ENCODE measurements at places on chromosomes 11 and 22.

- DNase-seq, result no peak
Observed at GRCh38 chr11:88435415-88435814, 97.9 kb upstream of the CTSC start.

- DNase-seq, result no peak
Observed at GRCh38 chr11:117941163-117941707, 12.0 kb upstream of the TMPRSS13 start.

- no peak for DNase-seq
Observed at GRCh38 chr22:50084614-50085021, 608 bp downstream of the MLC1 start.

DNA sequence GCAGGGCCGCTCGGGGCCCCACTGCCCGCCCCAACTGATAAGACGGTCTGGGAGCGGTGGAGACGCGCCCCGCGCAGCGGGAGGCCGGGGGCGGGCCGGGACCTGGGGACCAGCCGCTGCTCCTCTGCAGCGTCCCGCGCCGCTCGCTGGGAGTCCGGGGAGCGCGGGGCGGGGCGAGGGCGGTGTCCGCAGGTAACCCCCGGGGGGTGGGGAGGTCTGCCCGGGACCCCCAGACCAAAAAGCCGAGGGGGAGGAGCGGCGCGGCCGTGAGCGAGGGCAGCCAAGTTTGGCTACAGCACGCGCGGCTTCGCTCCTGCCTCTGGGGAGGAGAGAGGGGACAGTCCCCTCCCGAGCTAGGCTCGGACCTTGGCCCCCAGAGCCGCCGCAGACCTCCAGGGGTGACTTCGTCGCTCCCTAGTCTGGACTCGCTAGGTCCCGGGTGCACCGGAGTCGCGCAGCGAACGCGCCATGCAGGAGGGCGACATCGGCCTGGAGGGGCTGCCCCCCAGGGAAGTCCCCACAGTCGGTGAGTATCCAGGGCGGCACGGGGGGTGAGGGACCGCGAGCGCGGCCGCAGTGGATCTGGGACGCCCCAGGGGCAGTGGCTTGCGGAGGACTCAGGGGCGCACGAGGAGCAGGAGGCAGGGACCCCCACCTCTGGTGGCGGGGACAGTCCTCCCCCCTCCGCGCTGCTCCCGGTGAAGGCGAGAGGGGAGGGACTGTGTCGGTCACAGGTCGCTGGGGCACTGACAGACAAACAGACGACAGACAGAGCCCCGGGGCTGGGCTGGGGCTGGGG, 92.3 kb upstream of the ANO1 start:
- no peak for DNase-seq

DNA sequence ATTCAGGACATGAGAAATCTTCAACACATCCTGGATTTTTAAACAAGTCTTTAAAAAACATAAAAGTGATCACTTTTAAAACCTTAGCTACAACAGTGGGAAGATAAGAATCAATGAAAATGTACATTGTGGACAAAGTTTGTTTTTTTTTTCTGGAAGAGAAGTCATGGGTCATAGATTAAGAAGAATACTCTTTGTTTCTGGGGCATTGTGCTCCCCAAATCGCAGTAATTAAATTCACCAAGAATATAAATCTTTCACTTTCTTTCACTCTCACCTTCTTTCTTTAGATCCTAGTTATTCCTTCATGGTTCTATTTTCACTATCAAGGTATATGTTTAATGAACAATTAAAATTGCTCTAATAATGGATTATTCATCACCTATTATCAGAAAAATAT, 132.6 kb upstream of the PGR start:
- no peak for DNase-seq

DNA sequence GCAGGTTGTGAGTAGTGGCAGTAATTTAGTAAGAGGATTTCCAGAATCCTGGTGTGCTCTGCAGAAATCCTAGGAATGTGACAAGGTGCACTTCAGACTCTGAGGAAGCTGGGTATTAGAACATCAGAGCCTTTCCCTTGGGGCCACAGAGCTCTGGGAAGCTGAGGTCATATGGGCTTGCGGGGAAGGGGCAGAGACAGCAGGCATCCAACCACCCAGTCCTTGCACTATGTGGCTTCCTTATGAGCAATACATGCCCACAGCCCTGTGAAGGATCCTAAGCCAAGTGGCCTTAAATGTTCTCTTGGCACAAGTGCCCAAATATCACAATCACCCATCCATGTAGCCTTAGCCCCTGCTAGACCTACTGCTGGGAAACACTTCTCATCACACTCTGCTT, 46.2 kb downstream of the P4HA3 start:
- no peak for DNase-seq

GRCh38 chr11:27381238-27381666, 18.2 kb upstream of the CCDC34 start:
- no peak for DNase-seq

DNA sequence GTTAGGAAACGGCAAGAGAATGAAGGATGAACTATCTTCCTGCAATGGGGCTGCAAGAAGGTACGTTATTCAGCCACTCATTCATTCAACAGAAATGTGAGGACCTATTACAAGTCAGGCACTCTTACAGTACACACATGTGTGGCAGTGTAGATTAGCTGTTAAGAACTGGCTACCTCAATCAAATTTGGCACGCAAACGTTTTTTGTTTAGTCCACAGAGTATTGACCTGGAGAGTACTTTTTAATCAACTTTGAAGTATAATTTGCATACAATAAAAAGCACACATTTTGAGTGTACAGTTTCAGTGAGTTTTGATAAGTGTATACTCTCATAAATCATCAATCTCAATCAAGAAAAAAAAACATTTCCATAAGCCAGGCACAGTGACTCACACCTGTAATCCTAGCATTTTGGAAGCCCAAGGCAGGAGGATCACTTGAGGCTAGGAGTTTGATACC, 24.2 kb downstream of the MRTFA start:
- no peak for DNase-seq

DNA sequence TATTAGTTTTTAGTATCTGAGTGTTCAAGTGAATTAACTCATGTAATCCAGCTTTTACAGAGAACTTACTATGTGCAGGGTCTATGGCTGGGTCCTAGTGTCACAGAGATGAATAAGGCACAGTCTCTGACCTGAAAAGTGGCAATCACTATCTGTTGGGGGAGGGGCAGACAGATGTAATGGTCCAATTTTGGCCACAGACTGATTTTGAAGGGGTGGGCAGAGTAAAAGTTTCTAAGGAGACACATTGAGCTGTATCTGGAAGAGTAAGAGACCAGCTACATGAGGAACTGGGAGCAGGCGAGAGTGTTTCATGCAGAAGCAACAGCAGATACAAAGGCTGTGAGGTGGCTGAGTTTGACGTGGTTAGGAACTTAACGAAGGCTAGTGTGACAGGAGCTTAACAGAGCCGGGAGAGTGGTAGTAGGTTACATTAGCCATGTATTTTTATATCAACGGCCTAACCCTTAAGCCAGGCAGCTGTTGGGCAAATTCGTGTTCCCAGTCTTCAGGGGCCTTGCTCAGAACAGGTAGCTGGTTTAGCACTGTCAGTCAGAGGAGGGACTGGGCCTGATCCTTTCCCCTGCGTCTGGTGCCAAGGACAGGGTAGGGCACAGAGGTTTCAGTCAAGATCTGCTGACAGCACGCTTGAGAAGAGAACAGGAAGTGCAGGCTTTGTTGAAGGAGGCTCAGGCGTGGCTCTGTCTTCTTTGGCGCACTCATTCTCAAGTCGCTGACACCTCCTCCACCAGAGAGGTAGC, 1.4 kb upstream of the STIM1 start:
- no peak for DNase-seq

DNA sequence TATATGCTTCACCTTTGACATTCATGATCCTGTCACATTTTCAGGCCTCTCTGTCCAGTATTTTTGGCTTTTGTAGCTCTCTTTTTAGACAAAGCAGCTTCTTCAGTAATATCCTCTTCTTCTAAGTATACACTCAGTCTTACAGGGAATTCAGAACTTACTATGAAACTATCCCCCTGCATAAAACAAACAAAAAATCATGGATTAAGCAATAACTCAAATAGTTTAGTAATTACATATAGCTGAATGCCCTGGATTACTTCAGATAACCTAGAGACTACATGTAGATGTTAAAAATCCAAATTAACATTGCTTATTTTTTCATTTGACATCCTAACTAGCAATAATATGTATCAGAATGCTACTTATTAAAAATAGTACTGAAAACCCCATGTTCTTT, 5.2 kb downstream of the TAF1D start:
- no peak for DNase-seq

Data from posterior vena cava (tissue), 2 donors.